Activated CD8-positive, alpha-beta memory T cell treated with anti-CD3 and anti-CD28 coated beads for 48 hours (primary cell): ENCODE measurements at places on chromosomes 7 and 10.
A peak's percentile ranks its signal among the peaks of the same experiment; 100 is the strongest.

- DNase-seq: no peak
These were observed 46.6 kb upstream of the MKX start for GRCh38 chr10:27792216-27792615.

DNA sequence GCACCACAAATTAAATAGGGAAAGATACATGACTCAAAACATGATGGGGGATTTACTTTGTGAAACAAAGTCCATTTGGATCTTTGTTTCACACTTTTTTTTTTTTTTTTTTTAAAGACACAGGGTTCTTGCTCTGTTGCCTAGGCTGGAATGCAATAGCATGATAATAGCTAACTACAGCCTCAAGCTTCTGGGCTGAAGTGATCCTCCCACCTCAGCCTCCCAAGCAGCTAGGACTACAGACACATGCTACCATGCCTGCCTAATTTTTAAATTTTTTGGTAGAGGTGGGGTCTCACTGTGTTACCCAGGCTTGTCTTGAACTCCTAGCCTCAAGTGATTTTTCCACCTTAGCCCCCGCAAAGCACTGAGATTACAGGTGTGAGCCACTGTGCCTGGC, 172.6 kb upstream of the KLF14 start:
- DNase-seq: no peak

DNA sequence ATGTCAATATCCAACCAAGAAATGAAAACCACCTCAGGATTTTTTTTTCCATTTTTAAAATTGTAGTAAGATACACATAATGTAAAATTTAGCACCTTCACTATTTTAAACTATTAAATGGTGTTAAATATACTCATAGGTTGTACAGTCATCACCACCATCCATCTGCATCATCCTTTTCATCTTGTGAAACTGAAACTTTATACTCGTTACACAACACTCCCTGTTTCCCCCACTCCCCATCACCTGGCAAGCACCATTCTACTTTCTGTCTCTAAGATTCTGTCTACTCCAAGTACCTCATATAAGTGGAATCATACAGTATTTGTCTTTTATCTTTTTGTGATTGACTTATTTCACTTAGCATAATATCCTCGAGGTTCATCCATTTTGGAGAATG, 335.2 kb upstream of the NPSR1 start:
- no peak for DNase-seq

GRCh38 chr7:147485660-147486210, 1104.8 kb upstream of the C7orf33 start:
- DNase-seq: no peak

DNA sequence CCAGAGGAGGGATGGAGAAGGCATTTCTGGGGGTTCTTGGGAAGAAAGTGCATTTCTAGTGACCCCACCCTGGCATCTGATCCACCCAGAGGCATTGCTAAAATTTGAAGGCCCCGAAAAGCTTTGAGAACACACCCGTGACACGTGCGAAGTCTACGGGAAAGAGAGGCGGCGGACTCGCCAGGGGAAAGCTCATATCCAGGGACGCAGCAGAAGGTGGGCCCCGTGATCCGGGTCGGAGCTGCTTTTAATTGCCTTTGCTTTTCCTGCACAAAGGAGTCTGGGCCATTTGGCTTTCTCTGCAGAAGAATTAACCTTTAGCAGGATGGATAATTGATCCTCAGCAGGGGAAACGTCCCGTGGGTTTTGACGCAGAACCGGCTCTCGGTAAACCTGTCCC, 50.3 kb downstream of the CARD11 start:
- DNase-seq: no peak

- DNase-seq: no peak
These were observed 11.7 kb downstream of the NOBOX start for GRCh38 chr7:144391823-144392255.

DNA sequence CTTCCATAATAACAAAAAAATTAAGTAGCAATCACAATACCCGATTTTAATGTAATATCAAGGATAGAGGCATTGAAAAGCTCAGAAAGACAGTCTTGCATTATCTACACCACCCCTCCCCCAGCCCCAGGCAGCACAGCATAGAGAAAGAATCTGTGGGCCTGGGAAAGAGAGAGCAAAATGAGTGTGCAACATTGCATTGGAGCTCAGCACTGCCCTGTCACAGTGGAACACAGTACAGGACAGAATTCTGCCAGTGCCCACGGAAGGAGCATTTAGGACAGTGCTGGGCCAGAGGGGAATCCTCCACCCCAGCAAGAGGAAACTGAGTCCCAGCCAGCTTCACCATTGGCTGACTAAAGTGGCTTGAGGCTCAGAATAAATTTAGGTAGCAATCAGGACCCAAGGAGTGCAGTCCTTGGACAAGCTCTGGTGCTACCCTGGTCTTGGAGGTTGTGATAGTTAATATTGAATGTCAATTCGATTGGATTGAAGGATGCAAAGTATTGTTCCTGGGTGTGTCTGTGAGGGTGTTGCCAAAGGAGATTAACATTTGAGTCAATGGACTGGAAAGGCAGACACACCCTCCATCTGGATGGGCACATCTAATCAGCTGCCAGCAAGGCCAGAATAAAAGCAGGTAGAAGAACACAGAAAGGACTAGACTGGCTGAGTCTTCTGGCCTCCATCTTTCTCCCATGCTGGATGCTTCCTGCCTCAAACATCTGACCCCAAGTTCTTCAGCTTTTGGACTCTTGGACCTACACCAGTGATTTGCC, 234.4 kb downstream of the ANK3 start:
- no peak for DNase-seq

- no peak for DNase-seq
These were observed 337.8 kb downstream of the PARD3 start for GRCh38 chr10:34477249-34477648.

GRCh38 chr10:74432841-74433594, 282.0 kb downstream of the ADK start:
- DNase-seq: no peak

GRCh38 chr10:109997233-109997632, 10.6 kb upstream of the ADD3 start:
- no peak for DNase-seq

GRCh38 chr7:38070718-38071117, 107.3 kb upstream of the STARD3NL start:
- DNase-seq: no peak

- no peak for DNase-seq
These were observed 65.1 kb downstream of the MET start for GRCh38 chr7:116736927-116737715.

- no peak for DNase-seq
These were observed 495 bp downstream of the EIF3B start for GRCh38 chr7:2354939-2355704.

GRCh38 chr7:72182036-72182435, 230.1 kb downstream of the CALN1 start:
- DNase-seq: no peak

DNA sequence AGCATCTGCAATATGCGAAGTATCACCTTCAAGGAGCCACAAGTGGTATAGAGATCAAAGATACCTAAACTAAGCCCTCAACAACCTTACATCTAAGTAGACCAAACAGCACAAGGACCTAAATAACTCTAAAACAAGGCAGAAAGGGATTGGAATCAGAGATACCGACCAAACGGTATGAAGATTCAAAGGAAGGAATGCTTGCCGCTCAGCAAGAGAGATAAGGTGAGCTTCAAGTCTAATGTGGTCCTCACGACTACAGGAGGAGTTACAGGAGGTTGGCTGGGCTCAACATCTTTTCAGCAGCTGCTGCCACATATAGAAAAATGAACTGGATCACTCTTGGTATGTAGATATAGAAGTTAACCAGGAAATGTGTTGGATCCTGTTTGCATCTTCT, 11.6 kb downstream of the ABLIM1 start:
- no peak for DNase-seq

DNA sequence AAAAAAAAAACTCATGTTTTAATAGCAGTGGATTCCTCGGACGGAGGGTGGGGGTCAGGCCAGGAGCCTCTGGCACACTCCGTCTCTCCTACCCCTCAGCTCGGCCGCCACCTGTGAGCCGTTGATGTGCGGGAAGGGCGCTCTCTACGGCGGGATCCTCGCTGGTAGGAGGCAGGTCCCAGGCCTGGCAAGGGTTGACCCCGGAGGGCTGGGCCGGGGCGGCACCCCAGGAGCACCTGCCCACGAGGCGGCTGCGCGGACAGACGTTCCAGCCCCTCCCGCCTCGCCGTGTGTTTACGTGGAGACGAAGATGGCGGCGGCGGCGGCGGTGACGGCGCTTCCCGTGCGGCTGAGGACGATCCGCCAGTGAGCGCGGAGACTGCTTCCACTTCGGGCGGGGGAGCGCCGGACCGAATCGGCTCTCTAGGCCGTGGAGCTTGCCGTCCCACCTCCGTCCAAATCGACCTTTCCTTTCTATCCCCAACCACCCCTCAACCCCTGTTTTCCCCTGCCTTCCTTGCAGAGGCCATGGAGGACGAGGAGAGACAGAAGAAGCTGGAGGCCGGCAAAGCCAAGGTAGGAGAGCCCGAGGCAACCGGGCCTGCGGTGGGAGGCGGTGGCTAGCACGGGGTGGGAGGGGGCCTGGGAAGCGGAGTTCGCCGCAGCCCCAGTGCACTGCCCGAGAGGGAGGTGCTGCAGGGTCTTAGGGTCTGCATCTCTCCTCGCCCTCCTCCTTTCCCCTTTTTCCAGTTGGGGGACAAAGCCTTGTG, at the start of gene AKAP9:
Gene AKAP9, plus strand, starts transcription at position 291 of the 770 bp plus-strand sequence. Its CDS starts 238 bp downstream, at position 529.
- DNase-seq: peak; percentile 72

GRCh38 chr10:13003004-13003403, 1.5 kb upstream of the CCDC3 start:
- no peak for DNase-seq

DNA sequence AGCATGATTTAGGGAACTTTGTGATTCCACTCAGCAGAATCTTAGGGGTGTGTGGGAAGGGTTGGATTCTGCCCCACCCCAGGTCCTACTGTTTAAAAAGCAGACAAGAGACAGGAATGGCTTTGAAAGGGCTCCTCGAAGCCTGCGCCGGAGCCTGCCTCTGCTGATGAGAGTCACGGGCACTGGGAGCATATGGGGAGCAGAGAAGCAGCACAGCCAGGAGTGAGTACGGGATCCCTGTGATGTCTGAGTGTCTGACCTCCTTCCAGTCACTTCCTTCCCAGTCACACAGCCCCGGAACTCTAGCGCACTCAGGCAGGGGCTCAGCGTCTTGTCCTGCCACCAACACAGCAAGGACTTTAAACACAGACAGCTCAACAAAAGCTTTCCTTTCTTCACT, 514.9 kb upstream of the DPP6 start:
- no peak for DNase-seq

- DNase-seq: no peak
These were observed 966.4 kb downstream of the GRM8 start for GRCh38 chr7:126286317-126286716.

DNA sequence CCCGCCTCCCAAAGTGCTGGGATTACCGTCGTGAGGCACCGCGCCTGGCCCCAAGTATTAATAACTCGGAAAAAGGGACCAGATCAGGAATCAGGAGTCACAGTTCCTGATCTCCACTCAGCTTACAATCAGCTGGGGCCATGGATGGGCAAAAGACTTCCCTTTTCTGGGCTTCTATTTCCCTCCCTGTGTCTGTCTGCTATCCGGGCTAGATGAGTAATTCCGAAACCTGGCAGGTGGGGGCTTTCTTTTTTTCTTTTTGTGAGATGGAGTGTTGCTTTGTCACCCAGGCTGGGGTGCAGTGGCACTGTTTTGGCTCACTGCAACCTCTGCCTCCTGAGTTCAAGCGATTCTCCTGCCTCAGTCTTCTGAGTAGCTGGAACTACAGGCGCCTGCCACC, 11.6 kb downstream of the RPS24 start:
- DNase-seq: no peak

DNA sequence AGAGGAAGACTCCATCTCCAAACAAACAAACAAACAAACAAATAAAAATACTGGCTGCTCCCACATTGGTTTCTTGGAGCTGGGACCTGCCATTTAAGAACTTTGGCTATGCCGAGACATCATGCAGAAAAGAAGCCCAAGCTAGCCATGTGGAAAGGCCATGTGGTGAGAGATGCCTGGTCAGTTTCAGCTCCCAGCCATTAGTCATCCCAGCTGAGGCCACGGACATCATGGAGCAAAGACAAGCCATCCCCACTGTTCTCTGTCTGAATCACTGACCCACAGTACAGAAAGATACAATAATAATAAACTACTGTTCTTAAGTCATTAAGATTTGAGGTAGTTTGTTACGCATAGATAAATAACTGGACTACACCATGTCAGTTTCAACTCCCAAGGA, 70.0 kb upstream of the PCBD1 start:
- no peak for DNase-seq

DNA sequence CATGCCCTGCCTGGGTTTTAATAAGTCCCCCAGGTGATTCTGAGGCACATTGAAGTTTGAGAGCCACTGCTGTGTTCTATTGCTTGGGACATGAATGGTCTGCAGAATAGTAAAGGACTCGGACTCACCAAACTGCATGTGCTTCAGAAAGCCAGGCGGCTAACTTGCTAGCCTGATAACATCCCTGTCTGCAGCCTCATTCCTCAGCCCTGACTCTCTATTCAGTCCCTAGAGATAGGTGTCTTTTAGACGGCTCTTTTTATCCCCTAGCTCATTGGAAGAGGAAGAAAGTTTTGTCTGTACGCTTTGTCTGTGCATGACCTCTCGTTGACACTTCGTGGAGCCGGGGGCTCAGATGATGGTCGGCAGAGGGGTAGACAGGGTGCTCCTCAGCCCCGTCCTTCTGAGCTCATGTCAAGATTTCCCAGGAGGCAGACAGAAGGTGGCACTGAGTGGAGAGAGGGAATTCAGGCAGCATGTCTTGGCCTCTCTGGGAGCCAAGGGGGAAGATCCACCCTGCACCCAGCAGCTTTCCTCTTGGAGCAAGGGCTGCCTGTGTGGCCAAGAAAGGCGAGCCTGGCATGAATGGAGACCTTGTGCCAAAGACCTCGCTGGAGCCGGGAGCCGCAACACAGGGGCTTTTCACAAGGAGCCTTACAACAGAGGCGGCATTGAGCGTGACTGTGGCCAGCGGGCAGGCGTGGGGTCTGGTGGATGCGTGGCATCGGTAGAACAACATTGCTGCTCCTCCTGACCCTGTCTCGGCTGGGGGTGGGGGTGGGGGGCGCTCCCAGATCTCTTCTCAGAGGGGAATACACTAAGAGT, 51.1 kb upstream of the PODXL start:
- DNase-seq: no peak

- DNase-seq: no peak
These were observed 74.3 kb upstream of the PCBD1 start for GRCh38 chr10:70962686-70963085.

DNA sequence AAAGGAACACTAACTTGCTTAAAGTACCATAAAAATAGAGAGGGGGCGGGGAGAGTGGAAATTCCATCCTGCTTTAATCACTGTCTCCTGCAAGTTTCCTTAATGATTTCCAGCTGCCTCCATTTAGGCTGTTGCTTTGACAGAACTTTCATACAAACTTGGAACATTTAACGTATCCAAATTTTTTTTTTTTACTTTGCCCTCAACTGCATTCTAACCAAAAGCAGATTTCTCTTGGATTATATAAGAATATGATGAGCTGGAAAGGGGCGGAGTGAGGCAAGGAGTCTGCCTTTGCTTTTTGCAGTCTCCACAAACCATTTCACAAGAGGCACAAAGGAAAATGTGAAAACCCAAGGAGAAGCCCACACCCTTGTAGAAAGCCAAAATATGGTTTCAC, 46.6 kb upstream of the COL1A2 start:
- no peak for DNase-seq
